ENCODE measurements at places on chromosomes 4 and X.

DNA sequence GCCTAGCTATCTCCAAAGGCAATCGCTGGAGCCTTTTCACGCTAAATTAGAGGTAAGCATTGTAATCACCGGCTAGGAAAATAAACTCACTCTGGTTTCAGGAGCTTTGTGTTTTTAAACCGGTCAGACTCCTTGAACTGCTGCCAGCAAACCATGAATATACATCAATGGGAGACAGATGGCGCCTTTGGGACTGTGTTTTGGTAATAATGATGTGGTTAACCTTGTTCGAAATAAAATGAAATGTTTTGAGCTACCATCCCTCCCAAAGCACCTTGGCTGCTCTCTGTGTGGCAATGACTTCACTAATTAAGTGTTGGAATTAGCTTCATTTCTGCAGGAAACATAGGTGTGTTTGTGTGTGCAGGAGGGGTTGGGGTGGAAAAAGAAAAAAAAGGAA is 65.3 kb downstream of the CLNK start:
- no peak for DNase-seq

DNA sequence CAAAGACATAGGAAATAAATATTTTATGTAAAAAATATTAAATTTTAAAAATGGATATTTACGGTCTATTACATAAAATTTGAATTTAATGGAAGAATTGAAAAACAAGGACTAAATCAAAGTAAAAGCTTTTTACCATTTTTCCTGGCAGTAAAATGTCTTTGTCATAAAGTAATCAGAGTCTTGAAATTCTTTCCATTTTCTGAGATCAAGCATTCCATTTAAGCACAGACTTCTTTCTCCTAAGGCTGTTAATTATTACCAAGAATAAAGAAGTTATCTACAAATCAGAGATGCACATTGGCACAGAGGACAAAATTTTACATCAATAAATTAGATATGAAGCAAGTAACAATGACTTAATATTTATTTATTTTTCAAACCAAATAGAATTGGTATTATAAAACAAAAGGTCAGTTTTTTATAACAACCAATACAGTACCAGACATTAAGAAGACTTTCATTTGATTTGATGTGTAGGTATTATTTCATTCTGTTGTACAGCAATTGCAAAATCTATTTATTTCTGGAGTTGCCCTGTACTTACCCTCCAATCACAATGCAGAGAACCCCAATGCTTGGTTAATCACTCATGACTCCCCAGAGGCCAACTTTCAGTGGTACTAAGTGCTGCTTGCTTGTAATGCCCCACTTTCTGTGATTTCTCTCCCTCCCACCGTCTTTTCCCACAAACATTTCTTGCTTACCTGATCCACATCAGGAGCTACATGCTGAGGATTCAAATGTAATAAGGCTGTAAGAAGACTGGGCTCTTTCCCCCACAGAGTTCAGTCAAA is 254.6 kb downstream of the GASK1B start:
- DNase-seq, result no peak

DNA sequence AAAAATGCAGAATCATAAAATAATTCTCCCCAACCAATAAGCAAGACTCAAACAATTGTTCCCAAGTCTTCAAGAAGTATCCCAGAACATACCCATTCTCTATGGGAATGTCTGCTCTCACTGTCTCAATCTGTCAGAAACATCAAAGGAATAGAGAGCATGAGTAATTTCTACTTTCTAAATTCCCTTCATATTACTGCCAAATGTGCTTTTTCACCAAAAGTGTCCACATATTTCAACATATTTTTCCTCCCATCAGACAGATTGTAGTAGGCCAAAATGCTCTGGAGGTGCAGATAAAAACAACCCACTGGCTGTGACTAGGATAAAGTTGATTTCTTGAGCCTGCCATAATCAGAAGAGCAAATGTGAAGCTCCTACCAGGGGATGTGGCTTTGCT is 692.0 kb upstream of the FAM241A start:
- DNase-seq, result no peak

DNA sequence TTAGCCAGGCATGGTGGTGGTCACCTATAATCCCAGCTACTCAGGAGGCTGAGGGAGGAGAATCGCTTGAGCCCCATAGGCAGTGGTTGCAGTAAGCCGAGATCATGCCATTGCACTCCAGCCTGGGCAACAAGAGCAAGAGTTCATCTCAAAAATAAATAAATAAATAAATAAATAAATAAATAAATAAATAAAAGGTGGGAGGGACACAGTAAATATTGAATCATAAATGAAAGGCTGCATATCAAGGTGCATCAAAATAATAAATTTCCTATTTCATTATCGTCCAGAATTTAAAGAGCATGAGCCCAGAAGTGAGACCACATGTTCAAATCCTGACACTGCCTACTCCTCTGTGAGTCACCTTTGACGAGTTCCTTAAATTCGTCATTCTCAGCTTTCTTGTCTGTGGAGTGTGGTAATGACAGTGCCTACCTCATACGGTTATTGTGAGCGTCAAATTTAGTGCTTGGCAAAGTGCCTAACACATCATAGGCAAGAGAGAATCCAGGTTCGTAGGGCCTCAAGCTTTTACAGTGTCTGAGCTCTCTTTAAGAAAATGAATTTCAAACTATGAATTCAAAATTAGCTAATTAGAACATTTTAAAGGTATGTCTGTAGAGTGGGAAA is 49.9 kb downstream of the IL15 start:
- DNase-seq, result no peak

GRCh38 chr4:121690001-121690400 is 6.8 kb downstream of the ANXA5 start:
- DNase-seq, result no peak

GRCh38 chr4:81586706-81587105 is 115.0 kb upstream of the RASGEF1B start:
- no peak for DNase-seq

DNA sequence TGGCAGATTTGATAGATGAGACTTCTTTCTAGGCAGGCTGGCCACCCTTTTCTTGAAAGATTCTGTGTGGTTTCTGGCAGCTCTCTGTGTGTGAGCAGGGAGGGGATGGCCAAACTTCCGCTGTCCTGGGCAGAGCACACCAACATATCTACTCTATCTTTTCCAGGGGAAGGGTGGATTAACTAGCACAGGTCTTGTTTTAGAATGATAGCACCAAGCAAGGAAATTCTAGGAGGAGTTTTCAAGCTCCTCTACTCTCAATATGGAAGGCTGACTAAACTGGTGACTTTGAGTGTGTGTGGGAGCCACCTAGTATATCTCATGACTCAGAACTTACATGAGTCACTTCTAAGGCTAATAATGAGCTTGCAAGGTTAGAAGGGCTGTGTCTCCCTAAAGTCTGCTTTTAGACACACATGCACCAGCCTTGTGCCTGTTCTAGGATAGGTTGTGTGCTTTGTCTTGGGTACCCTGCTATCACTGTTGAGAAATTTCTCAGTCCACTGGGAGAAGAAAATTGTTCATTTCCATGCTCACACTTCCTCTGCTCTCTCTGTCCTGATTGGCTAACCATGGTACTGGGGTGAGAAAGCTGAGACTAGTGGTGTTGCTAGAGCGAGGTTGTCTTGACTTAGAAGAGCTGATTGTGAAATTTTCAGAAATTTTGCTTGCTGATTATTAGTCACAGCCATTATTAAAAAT is 72.9 kb downstream of the YIPF6 start:
- no peak for DNase-seq

DNA sequence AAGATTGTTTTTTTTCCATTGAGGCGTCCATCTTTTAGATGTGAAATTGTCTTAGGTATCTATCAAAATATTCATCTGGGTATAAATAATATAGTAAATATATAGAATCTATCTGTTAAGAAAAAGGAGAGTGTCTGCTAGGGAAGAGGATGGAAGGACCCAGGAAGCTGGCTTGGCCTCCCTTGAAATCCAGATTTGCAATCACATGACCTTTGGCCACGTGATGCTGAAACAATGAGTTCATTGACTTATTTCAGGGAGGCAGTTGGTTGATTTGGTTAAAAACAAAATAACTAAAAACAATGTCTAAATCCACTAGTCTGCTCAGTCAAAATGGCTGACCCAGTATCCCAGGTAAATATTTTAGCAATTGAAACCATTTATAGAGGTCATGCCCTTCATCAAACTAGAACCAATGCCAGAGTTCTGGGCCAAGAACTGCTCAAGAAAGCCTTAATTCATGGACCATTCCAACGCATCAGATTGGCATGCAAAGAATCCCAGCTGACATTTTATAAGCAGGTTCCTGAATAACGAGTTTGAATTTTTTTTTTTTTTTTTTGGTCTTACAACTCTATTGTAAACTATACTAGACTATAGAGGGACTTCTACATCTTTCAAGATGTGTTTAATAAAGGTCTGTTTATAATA is 172.7 kb downstream of the MID1 start:
- no peak for DNase-seq

DNA sequence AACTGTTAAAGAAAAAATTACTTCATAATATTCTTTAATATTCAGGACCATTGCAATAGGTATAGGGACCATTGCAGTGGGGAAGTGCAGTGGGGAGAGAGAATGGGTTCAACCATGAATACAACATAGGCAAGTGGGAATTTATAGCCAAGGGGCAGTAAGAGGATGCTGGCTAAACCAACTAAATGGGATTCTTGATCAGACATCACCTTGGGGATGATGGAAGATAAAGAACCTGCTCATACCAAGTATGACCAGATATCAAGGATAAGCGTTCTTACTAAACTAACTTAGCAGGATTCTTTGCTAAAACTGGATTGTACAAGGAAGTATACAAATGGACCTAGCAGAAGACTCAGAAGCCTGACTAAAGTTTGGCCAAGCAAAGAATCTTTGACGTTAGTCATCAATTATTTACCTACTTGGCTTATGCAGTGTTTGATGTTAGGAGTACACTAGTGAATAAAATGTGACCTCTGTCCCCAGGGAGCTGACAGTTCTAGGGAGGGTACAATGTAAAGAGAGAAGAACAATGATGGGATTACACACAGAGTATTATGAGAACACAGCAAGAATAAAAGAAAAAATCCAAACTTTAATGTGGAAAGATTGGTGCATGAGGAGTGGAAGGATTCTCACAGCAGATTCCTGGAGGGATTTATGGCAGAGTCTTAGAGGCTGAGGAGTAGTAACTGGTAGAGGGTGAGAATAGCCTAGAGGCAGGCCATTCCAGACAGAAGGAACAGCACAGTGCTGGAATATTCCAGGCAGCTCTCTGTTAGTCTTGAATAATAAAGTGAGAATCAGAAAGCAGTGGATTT is 54.7 kb upstream of the MYOZ2 start:
- DNase-seq, result no peak

Measured in stimulated activated CD8-positive, alpha-beta memory T cell treated with anti-CD3 and anti-CD28 coated beads, Interleukin-2, amount 100 ng/mL, for 1 hour (primary cell).